ENCODE measurements at places on chromosomes 7 and 10.
A peak's percentile ranks its signal among the peaks of the same experiment; 100 is the strongest.

- no peak for DNase-seq
These were observed 96.2 kb upstream of the INSIG1 start for GRCh38 chr7:155201325-155202087.

DNA sequence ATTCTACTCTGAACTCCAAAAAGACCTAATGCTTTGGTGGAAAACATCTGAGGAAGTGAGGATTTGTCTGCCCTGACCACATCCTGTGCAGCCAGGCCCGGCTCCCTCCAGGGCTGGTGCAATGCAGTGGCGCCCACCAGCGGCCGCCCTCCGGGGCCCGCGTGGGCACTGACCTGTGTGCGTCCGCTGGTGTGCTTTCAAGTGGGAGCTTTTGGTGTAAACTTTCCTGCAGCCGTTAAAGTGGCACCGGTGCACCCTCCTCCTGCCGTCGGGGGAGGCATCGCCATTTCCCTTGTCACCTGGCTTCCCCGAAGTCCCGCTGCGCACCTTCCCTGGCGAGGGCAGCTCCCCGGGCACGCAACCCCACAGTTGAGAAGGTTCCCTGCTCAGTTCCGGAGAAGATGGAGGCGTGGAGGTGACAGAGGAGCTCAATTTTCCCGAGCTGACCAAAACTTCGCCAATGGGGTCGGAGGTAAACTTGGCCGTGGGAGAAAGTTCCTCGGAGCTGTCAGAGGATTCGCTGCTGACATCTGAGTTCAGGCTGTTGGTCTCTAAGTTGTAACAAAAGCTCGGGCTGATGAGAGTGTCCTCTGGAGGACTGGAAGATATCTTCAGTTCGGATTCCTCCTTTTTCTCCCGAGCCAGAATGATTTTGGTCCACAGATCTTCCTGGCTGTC lies 3.4 kb downstream of the KLF6 start:
- DNase-seq: no peak

GRCh38 chr7:64037095-64037494 lies 8.1 kb upstream of the ZNF727 start:
- no peak for DNase-seq

DNA sequence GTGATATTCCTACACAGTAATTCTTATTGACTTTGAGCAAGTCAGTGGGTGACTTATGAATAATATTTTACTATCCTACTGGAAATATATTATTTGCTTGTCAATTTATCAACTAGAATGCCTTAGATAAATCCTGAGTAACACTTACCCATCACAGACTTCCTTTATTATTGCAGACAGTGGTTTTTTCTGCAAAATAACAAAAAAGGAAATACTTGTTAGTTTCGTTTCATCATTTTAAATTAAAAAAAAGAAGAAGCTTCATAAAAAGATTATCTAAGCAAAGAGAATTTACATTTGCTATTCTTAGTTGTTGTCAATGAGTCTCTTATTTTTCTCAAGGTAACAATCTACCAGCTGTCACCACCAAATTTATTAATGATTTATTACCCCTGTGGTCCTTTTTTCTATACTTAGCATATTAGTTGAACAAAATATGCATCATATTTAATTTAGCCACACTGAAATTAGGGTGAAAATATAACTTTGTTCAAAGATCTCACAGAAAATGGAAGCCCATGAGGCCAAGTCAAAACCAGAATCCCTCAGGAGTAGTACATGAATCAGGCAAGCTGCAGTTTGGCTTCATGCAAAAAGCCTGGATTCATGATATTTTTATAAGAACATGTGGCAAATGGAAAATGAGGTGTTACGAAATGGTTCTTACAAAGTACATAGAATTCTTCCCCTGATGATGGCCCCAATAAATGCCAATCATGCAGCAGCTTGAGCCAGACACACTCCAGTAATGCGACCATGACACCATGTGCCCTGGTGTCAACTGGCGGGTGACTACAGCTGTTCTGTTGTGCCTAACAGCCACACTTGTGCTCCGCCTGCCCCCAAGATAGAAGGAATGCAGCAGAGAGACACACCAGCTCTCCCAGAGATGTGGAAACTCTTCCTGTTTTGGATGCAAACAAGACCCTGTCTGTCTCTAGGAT lies 132.6 kb downstream of the ELMO1 start:
- DNase-seq: no peak

- peak; percentile 23 for DNase-seq
These were observed 23.5 kb downstream of the BLVRA start for GRCh38 chr7:43781726-43782607.

- no peak for DNase-seq
These were observed 40.5 kb downstream of the AOAH start for GRCh38 chr7:36683695-36684357.

DNA sequence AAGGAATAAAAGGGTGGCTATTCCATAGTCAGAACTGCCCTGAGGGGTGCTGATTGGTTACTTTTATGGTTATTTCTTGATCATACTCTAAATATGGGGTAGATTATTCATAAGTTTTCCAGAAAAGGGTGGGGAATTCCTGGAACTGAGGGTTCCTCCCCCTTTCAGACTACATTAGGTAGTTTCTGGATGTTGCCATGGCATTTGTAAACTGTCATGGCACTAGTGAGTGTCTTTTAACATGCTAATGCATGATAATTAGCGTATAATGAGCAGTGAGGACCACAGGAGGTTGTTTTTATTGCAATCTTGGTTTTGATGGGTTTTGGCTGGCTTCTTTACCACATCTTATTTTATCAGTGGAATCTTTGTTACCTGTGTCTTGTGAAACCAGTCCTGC lies 26.5 kb upstream of the POT1 start:
- no peak for DNase-seq

DNA sequence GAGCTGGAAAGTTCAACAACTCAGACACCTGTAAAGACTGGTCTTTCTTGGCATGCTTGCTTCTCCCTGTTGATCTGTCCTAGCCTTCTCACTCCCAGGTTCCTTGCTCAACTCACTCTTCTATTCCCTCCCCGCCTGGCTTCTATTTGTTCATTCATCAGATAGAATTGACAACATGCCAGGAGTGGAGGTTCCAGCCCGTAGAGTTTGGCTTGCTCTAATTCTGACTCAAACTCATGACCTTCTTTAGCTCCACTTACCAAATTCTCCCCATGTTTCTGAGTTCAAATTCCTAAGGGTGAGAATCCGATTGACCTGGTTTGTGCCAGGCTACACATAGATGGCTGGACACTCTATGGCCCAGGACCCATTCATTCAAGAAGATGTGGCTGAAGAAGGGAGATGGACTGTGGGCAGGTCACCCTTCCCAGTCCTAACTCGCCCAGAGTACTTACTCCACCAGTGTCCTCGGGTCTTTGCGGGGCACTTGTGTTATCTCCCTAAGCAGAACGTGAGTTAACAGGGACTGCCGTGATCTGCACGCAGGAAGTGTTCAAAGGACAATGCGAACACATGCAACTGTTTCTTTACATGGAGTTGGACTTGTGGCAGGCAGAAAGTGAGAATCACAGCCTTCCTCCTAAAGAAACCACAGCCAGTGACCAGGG lies 4.0 kb upstream of the TMEM236 start:
- no peak for DNase-seq

- DNase-seq: no peak
These were observed 14.0 kb downstream of the ITGB1 start for GRCh38 chr10:32943854-32944661.

GRCh38 chr10:52615331-52615730 lies 157.3 kb downstream of the MBL2 start:
- no peak for DNase-seq

- no peak for DNase-seq
These were observed 2.0 kb upstream of the MUC12 start for GRCh38 chr7:100967292-100967863.

- no peak for DNase-seq
These were observed 565.9 kb upstream of the NRG3 start for GRCh38 chr10:81309041-81309552.

- no peak for DNase-seq
These were observed 72.4 kb downstream of the DLG5 start for GRCh38 chr10:77854115-77854514.

DNA sequence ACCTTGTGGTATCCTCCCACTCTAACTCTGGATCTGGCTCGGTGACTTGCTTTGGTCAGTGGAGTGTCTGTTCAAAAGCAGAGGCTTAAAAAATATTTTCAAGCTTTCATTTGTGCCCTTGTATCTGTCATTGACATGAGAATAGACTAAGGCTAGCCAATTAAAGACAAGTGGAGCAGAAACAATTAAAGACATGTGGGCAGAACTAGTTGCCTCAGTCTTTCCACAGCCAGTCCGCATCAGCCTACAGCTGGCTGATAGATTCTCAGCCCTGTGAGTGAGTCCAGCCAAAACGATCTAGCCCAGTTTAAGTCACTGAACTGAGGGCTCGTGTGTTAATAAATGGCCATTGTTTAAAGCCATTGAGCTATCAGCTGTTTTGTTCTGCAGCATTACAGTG lies 185.2 kb upstream of the DGKB start:
- no peak for DNase-seq

DNA sequence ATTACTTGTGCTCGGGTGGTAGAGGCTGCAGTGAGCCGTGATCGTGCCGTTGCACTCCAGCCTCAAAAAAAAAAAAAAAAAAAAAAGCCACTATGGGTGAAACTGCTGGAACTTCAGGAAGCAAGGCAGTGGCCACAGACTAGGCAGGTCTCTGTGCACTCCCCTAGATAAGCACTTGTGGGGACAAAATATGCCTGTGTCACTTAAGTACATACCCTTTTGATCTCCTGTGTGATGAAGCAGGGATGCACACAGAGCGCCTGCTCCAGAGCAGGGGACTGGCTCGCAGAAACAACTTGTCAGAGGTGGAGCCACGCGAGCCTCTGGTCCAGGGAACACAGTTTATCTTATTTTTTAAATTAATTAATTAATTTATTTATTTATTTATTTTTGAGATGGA lies 42.9 kb upstream of the PSAP start:
- no peak for DNase-seq

DNA sequence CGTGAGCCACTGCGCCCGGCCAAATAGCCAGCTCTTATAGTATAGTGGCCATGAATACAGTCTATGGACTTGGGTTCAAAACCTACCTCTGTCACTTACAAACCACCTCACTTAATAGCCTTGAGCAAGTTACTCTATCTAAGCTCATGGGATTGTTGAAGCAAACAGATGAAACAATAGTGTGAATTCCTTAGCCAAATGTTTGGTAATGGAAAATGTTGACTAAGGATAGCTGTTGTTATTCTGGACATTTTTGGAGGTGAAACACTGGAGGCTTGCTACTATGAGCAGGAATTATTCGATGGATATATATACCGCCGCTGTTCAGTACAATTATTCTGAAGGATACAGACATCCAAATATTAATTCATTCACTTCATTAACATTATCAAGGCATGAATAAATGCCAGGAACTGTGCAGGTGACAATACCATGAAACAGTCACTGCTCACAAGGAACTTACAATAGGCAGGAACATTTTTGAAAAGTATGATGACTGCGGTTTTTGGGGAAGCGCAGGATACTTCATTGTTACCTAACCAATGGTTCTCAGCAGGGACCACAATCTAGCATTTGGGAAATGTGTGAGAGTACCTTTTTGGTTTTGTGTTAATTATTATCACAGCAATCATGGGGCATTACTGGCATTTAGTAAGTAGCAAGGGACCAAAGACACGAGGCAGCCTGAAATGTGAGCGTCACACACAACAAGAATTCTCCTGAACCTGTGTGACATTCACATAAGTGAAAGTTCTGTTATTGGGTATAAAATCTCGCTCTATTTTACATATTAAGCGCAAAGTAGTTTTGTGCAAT lies 55.7 kb downstream of the CUBN start:
- no peak for DNase-seq

GRCh38 chr7:133292631-133293030 lies 39.8 kb downstream of the EXOC4 start:
- no peak for DNase-seq

GRCh38 chr7:106639476-106640334 lies 21.3 kb downstream of the CCDC71L start:
- no peak for DNase-seq

GRCh38 chr7:128005117-128005516 lies 26.1 kb downstream of the LRRC4 start:
- no peak for DNase-seq

DNA sequence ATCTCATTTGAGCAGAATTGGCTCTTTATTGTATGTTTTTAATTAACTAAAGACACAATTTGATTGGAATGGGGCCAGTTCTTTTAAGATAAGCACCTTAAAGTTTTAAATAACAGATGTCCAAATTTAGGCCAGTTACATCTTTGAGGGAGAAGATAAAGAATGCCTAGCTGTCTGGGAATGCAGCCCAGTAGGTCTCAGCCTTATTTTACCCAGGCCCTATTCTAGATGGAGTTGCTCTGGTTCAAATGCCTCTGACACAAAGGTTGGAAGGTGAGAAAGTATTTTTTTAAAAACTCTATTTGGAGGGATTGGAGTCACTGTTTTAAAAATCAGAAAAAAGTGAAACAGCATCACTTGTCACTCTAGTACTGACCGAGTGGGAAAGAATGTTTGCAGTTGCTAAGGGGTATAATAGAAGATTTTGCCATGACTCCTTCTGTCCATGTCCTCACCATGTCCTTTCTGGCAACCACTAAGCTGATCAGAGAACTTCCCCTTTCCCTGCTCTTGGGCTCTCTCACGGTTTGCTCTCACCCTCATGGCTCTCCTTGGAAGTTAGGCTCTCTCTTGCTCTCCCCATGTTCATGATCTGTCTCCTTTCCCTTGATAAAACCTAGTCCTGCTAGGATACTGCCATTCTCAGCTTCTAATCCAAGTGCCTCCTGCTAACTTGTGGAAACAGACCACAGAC lies 238.2 kb upstream of the AGK start:
- no peak for DNase-seq

Measured in fibroblast of skin of left biceps (primary cell).